ENCODE measurements at places on chromosomes 1 and 21. TPM values are rescaled to one million over a fixed set of nuclear protein-coding genes. Genes with fewer than 3 reads are reported as not detected.
A peak's percentile ranks its signal among the peaks of the same experiment; 100 is the strongest.

The A3GALT2 gene
- total RNA-seq = not detected

DNA sequence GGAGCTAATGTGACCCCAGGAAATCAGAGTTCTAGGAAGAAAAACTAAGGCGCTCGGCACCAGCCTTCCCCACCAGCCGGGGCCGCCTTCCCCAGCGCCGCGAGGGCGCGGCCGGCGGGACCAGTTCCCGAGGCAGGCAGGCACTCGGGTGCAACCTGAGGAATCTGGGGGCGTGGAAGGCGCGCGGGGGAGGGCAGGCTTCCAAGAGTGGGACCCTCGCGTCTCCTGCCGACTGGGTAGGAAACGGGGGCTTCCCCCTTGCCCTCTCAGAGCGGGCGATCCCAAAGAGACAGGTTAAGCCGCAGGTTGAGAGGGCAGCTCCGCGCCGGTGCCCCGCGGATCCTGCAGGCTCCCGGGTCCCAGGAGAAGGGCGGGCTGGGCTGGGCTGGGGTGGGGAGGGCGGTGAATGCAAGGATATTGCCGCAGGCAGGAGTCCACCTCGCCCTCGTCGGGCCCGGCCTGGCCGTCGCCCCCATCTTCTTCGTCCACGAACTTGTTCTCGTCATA lies 431 bp downstream of the ARPC5 start:
- DNase-seq = no peak

The SYTL1 gene
- under 0.01 TPM for total RNA-seq

DNA sequence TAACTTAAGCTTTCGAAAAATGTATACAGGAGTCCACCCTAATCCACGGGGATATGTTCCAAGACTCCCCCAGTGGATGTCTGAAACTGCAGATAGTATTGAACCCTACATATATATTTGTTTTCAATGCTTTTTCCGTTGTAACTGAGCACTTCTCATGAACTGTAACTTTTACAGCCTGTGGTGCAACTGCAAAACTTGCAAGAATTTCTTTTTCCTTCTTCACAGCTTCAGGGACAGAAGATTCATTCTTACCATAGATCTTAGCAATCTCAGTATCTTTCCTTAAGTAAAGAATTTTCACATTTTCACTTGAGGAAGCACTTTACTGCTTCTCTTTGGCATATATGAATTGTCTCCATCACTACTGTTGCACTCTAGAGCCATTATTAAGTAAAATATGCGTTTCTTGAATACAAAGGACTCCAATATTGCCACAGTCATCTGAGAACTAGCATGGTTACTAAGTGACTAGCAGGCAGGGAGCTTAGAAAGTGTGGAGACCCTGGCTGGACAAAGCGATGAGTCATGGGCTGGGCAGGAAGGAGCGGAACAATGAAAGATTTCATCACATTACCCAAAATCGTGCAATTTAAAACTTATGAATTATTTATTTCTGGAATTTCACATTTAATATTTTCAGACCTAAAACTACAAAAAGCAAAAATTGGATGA lies 14.1 kb downstream of the DPYD start:
- DNase-seq = peak; percentile 80

GRCh38 chr1:113041569-113042284 lies 31.3 kb upstream of the LRIG2 start:
- no peak for DNase-seq

- DNase-seq = peak; percentile 26
Measured at GRCh38 chr1:76154206-76154956, 79.8 kb downstream of the ST6GALNAC3 start.

- no peak for DNase-seq
Measured at GRCh38 chr1:70978623-70979022, 69.0 kb downstream of the PTGER3 start.

The C1orf87 gene
- not detected for total RNA-seq

DNA sequence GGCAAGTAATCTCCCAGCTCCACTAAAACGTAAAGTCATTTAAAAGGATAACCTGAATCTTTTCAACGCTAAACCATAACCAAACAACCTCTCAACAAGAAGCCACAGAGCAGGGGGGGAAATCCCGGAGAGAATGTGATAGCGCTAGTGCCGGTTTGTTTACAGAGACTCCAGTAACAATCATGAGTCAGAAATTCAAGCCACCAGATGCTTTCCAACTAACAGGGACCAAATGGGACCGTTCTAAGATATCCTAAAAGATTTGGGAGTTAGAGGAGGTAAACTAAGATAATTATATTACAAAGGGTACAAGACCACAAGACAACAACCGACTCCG lies 825 bp downstream of the DCAF8 start:
- DNase-seq = peak; percentile 45

DNA sequence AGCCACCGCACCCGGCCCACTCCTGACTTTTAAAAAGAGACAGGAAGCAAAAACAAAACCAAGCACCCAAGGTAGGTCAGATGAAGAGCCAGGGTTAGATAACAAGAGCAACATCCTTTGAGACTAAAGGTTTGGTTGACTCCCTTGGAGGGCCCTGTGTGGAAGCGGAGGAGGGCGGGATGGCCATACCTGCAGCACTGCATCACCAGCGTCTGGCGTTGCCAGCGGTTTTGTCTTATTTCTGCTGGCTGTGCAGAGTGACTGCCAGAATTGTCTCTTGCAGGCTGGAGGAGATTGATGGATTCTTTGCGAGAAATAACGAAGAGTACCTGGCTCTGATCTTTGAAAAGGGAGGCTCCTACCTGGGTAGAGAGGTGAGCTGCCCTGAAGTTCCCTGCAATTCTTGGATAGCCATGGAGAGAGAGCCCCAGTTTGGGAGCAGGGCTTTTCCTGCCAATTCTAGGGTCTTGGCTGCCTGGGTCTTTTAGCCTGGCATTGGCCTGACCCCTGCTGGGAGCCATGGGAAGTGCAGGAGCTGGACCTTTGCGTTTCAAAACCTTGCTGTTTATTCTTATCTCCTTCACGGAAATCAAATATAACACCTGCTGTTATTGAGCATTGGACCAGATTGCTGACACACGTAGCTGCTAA lies 24.0 kb downstream of the QSOX1 start:
- no peak for DNase-seq

The KCNK1 gene
- 0.20 TPM for total RNA-seq

The SAMSN1 gene
- 4.0 TPM for total RNA-seq

- no peak for DNase-seq
Measured at GRCh38 chr1:82153752-82154151, 353.0 kb downstream of the ADGRL2 start.

The C8A gene
- total RNA-seq = not detected

GRCh38 chr1:15948595-15949452 lies 27.1 kb downstream of the ZBTB17 start:
- peak; percentile 67 for DNase-seq

DNA sequence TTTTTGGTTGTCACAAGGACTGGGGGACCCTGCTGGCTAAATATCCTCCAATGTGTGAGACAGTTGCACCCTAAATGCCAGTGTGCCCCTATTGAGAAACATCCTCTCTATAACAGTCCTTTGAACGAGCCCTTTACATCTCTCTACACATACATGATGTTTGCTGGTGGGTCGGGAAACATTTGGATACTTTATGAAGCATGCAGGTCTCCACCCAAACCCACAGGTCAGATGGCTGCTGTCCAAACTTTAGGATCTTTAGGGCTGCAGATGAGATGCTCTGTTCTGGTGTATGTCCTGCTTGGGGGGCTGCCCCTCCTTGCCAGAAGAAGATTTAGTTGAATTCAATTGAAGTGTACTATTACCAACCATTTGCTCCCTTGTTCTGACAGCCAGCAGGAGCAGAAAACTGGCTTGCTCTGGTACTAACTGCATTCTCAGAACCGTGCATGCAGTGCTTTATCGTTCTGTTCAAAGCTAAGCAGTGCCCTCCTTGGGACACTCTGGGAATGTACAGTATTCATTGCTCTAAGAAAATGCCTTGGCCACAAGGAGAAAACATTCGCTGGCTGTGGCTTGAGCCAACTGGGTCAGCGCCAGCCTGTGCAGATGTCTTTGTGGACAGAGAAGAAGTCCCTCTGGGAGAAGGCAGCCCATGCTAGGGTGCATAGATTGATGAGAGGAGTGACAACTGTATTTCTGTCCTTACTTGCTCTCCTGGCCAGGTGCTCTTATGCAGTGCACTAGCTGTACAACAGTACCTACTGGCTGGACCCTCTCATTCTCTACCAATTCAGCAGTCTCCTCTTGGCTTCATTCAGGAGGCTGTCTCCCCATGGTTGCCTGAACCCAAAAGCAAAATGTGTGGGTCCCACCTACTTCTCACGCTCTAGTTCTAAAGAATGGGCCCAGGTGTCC lies 61.4 kb upstream of the DIRAS3 start:
- DNase-seq = peak; percentile 71

GRCh38 chr1:177969109-177969508 lies 749 bp downstream of the SEC16B start:
- no peak for DNase-seq

DNA sequence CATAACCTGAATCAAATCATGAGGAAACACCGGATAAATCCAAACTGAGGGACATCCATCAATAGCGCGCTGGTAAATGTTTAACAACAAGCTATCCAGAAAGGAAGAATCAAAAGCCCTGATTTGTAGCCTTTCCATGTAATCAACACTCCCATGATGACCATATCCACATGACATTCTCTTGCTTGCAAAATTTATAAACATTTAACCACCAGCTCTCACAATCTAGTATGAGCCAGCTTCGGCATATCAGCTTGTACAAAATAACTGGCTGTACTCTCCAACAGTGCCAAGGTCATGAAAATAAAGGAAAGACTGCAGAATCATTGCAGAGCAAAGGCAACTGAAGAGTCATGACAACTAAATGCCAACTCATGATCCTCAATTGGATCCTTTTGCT lies 15.7 kb downstream of the HSD11B1 start:
- DNase-seq = no peak

DNA sequence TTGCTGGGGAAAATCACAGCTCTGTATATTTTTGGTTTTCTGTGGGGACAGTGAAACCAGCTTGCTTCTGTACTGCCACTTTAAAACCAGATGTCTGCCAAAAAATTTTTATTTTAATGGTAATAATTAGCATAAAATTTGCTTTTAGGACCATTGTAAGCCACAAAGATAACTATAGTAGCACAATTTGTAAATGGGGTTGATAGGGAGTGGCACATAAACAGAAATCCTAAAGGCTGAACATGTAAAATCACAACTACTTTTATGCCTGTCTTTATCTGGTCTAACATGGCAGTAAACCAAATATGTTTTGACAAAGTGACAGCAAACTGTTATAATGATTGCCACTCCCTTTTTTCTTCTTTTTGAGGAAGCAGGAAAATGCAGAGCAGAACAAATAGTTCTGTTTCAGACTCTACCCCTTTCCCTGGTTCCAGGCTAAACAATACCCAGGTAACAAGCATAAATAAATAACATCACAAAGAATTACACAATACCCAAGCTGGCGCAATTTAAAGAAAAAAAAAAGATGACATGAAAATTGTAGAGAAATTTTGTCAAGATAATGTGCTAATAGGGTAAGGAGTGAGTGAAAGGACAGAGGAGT lies 24.0 kb upstream of the CCDC181 start:
- DNase-seq = no peak

The RASSF5 gene
- 0.25 TPM for total RNA-seq

The S100A1 gene
- total RNA-seq = not detected

DNA sequence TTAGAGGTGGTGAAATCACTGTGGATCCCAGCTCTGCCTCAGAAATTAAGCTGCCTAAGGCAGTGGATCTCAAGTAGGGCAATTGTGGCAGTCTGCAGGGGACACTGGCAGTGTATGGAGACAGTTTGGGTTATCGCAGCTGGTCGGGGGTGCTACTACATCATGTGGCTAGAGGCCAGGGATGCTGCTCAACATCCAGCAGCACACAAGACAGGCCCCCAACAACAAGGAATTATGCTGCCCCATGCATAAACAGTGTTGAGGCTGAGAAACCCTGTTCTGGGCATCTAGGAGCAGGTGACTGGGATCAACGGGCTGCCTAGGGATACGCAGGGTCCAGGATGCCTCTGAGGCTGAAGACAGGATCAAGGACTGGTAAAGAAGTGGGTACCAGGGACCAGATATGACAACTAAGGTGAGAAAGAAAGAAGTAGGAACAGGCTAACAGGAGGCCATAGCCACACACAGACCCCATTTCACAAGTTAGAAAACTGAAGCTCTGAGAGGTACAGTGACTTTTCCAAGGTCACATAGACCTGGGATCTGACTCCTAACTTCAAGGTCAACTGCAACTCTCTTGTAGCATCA lies 8.7 kb downstream of the BATF3 start:
- no peak for DNase-seq

DNA sequence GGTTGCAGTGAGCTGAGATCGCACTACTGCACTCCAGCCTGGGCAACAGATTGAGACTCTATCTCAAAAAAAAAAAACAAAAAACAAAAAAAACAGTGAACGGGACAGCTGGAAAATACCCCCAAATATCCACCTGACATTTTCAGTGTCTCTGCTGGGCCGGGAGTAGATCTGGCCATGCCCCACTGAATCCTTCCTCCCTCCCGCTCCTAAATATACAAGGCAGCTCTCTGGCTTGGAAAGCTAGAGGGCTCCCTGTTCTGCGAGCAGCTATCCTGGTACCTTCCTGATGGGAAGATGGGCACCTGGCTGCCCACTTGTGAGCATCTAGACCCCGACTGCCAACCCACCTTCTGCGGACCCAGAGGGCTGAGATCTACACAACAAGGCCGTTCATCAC lies 21.4 kb downstream of the SPSB1 start:
- no peak for DNase-seq

- DNase-seq = no peak
Measured at GRCh38 chr1:14553711-14554110, 44.8 kb upstream of the KAZN start.

DNA sequence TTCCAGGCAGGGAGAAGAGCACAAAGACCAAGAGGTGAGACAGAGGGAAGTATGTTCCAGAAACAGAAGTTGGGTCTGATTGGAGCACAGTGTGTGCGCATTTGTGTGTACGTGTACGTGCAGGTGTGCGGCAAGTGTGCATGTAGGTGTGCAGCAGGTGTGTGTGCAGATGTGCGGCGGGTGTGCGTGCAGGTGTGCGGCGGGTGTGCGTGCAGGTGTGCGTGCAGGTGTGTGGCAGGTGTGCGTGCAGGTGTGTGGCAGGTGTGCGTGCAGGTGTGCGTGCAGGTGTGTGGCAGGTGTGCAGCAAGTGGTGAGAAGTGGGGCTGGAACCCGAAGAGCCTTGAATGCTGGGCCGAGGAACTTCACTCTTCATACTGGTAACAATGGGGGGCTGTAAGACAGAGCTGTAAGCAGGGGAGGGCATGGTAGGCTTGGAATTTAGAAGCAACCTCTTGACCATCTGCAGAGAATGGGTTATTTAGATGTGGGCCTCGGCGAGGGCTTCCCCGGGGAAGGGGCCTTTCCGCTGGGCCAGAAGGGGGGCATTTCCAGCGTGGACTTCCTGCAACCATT lies 118.0 kb upstream of the WNT4 start:
- DNase-seq = no peak

DNA sequence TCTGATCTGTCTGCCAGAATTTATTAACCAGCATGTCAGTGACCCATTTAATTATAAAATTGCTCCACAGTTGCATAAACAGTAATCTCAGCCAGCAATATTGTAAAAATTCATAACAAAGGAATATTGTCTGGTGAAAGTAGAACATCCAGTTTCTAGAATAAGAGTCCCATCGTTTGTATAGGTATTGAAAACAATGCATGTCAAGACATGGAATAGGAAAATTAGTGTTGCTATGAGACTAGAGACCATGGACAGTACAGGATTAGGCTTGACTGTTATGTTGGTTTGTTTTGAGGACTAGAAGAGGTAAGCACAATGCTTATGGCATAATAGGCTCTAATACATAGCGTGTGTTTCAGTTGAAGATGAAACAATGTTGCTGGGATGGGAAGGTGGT lies 37.1 kb downstream of the ATF6 start:
- no peak for DNase-seq

GRCh38 chr1:93021539-93022134 lies 57.4 kb upstream of the MTF2 start:
- peak; percentile 11 for DNase-seq

The LCE1A gene
- not detected for total RNA-seq

- DNase-seq = no peak
Measured at GRCh38 chr21:45792682-45793383, 149.3 kb downstream of the PCBP3 start.
